ENCODE measurements at places on chromosomes 1 and 21.

DNA sequence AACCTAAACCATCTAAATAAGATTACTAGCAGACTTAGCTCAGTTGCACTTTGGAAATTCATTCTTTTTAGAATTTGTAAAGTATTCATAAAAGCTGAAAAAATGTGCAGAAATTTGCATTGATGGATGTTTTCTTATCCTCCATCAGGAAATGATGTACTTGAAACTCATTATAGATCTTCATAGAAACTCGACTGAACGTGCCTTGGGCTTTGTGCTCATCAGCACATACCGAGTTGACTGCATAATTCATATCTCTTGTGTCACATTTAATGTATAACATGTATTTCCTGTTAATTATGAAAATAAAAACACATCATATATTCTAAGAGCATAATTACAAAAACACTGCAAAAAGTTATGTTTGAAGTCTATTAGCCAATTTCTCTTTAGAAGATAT lies 290.9 kb upstream of the NR5A2 start:
- no peak for DNase-seq

DNA sequence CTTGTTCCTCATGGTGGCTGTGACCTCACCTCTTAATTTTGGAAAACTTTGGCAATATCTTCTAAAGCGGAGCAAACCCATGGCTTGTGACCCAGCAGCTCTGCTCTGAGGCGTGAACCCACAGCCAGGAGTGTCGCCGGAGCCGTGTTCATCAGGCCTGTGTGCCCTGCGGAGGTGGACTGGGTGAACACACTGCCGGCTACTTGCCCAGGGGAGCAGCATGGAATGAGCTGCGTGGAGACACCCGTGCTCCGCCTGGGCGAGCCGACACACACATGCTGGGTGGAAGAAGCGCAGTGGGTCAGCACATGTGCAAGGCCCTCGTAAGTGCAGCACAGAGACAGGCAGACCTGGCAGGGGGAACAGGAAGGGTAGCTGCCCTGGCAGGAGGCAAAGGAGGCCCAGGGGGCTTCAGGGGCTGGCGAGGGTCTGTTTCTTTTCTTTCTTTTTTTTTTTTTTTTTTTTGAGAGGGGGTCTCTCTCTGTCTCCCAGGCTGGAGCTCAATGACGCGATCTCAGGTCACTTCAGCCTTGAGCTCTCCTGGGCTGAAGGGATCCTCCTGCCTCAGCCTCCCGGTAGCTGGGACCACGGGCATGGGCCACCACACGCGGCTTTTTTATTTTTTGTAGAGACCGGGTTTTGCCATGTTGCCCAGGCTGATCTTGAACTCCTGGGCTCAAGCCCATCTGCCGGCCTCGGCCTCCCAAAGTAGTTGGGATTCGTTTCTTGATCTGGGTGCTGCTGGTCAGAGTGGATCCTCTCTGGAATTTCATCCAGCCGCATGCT lies 41.8 kb downstream of the AGPAT3 start:
- DNase-seq = no peak

- no peak for DNase-seq
Observed at GRCh38 chr1:63958556-63958955, 184.7 kb downstream of the ROR1 start.

- no peak for DNase-seq
Observed at GRCh38 chr1:88557014-88557413, 127.1 kb upstream of the PKN2 start.

- DNase-seq = no peak
Observed at GRCh38 chr1:22222723-22223122, 79.8 kb upstream of the WNT4 start.

- DNase-seq = no peak
Observed at GRCh38 chr1:233714631-233715217, 100.8 kb downstream of the KCNK1 start.

DNA sequence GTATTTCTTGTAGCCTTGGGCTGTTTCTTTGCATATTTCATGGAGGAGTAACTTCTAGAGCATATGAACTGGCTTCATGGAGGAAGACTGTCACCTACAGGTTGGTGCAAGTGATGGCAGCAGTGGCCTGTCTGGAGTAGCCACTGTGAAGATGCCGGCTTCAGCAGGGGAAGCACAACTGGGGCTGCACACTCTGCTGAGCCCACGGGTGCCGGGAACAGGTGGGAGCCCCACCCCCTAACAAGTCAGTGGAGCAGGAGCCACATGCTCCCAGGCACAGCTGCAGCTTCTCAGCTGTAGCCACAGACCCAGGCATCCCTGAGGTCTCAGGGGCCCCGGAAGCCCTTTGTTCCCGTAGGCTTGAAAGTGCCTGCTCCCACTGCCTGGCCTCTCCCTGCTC lies 43.2 kb upstream of the C1orf185 start:
- no peak for DNase-seq

DNA sequence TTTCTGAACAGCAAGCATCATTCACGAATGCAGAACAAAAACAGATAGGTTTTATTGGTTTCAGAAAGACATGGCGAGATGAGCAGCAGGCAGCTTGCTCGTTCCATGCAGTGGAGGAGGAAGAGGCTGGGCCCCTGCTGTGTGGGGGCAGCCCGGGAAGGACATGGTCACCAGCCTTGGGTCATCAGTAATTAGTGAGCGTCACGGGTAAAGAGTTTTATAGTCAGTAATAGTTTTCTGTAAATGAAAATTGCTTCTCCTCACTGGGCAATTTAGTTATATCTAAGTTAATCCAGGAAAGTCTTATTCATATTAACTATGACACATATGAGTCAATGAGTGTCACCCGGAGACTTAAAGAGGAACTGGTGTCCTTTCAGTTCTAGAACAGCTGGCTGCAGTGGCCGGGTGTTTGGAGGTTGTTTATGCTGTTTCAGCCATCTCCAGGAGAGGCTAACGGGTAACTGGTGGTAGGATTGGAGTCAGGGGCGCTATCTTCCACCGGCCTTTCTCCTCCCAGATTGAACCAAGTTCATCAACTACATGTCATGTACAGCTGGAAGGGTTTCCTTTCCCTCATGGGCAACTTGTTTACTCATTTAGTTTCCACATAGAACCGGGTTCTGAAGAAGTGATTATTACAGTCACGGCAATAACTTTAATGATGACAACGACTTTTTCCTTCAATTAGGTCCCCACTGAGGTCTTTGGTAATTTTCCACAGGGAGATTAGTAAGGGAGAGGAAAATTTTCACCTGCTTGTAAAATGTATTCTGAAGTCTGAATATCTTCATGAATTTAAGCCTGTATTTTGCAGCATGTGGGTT lies 34.6 kb upstream of the SLC45A1 start:
- no peak for DNase-seq

GRCh38 chr21:31798842-31799704 lies 67.2 kb upstream of the SCAF4 start:
- no peak for DNase-seq

DNA sequence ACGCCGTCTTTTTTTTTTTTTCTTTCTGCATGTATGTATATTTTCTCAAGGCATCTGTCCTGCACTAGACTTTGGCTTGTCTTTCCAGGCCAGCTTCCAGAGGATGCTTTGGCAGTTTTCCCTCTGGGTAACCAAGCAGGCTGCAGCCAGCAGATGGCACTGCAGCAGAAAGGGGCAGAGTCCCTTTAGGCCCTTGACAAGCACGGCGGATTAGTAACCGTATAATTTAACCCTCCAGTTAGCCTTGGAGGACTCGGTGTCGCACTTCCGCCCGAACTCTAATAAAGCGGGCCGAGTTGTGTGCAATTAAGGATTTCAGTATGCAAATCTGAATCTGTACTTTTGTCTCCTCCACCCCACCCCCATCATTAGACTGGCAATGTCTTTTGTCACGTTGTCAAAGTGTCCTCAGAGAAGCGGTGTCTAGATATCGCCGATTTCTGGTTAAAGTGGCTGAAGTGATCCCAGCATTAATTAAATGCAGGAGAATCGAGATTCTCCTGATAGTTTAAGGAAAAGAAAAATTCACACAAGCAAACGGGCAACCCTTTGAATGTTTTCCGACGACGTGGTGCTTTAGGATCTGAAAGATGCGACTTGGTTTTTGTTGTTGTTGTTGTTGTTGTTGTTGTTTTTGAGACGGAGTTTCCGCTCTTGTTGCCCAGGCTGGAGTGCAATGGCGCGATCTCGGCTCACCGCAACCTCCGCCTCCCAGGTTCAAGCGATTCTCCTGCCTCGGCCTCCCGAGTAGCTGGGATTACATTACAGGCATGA lies 1.1 kb upstream of the TMEM167B start:
- DNase-seq = no peak

GRCh38 chr1:116218922-116219321 lies 107.7 kb downstream of the MAB21L3 start:
- no peak for DNase-seq

GRCh38 chr1:230068952-230069684 lies 2.1 kb downstream of the GALNT2 start:
- DNase-seq = no peak

GRCh38 chr1:225318706-225319575 lies 108.9 kb downstream of the LBR start:
- DNase-seq = no peak

DNA sequence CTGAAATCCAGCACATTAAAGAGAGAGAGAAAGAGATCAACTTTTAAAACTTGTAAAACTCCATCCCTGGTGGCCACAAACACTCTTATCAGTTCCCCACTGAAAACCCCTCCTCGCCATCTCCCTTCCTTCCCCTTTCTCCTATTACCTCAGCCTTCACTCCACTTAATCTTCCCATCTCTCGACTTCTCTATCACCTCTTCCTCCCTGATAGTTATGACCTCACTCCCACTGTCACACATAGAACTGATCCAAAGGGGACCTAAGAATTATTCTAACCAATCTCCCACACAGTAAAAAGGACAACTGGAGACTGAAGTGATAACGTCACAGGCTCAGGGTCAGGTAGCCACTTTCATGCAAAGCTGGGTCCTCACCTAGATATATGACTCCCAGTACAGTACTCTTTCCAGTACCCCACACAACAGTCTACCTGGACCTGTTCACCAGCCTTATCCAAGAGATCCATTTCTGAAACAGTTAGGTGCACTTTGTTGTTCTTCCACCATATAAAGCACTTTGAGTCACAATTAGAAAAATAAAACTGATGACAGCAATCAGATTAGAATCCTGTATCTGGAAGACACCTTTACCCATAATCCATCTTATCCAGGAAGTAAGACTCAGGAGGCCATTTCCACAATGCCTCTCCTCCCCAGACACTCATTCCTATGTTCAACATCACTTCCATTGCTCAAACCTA lies 324.8 kb downstream of the SMYD3 start:
- DNase-seq = no peak

DNA sequence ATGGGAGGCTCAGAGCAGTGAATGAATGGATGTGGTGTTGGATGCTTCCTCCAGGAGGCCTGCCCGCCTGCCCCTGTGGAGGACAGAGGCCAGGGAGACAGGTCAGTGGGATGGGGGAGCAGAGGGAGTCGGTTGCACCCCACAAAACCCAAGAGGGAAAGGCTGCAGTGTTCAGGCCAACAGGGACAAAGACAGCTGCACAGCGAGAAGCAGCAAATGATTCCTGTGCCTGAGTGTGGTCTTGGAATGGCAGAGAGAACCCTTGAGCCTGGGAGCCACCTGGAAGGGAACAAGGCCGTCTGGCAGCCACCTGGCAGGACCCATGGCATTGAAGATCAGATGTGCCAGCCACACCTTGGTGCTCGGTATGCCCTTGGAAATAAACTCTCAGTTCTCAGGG lies 8.1 kb downstream of the TFF3 start:
- no peak for DNase-seq

DNA sequence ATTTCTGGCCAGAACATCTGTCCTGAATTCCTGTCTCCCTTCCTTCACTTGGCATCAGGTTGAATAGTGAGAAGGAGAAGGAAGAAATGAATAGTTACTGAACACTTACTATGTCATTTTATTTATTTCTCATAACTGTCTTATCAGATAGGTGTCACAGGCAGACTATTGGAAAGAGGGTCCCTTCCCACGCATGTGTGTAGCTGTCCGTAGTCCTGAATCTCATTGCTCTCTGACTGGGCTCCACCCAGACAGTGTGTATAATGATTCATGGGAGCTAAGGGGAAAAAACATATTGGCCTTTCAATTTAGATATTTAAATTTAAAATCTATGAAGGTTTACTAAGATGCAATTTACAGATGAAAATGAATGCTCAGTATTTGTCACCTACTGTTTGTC lies 86.1 kb downstream of the OMA1 start:
- no peak for DNase-seq

DNA sequence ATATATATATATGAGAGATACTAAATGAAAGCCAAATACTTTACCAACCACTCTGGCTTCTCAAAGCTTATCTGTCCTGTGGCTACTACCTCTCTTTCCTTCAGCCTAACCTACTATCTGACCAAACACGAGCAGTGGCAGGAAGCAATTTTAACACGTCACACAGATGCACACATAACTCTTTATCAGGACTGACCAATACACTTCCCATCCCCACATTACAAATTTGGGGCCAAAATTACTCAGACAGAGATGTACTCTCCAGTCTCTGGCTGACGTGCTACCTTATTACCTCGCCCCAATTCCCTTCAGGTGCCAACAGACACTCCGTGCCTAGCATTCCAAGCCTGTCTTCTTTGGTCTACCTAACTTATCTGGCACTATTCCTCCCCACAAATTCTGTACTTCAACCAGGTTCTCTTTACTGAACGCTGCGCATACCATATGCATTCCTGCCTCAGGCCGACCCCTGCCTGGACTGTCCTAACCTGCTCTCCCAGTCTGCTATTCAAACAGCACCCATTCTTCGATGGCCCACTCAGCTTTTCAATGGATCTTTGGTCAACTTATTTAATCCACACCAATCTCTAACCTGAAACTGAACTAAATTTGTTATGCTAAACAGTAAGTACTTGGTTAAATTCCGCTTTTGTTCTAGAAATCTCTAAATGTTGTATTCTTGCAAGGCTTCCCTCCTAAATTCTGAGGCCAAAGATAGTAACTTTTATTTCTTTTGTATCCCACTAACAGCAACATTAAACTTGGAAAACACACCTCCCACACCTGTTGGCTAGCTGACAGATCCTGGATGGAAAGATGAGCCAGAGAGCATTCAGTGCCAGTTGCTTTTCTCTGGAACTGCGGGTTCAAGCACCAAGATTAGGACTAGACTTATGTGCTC lies 27.9 kb downstream of the RERE start:
- DNase-seq = no peak

GRCh38 chr1:167060141-167061072 lies 29.8 kb downstream of the GPA33 start:
- no peak for DNase-seq

DNA sequence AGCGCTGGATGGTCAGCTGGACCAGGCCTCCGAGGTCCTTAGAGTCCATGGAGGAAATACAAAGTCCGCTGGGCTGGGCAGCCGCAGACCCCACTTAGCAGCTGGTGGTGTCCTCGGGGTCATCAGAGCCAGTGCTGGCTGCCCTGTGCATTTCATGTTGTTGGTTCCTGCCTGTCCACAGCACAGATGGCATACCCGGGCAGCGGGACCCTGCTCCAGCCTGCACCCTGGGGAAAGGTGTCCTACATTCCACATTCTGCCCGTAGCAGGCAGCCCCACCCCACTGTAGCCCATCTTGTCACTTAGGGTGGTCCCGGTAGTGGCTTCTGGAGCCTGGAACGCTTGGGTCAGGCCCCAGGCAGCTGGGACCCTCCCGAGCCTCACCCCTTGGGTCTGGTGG lies 19.8 kb downstream of the PRKCZ start:
- no peak for DNase-seq

- DNase-seq = no peak
Observed at GRCh38 chr1:174572771-174573170, 125.0 kb downstream of the GPR52 start.

- peak; percentile 70 for DNase-seq
Observed at GRCh38 chr1:55974714-55975441, 604.5 kb downstream of the PLPP3 start.

Measured in BJ (cell line).